ENCODE measurements at places on chromosomes 6 and 20.

GRCh38 chr20:23727016-23727415 is 23.7 kb downstream of the CST1 start:
- no peak for DNase-seq

- no peak for DNase-seq
Observed at GRCh38 chr20:62710886-62711702, 2.5 kb downstream of the NTSR1 start.

DNA sequence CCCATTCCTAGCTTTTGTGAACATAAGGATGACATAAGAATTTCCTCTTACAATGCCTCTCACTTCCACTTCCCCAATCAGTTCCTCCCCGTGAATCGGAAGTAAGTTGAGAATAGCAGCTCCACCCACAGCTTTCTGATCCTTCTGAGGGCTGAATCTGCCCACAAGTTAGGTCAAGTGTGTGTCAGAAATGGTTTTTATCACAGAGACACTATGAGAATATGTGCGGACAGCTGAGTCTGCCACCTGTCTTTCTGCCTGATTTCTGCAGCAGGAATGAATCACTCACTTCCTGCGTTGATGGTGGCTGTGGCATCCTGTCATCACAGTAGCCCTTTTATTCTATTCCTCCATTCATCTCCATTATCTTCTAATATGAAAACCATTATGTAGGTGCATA is 70.2 kb downstream of the RIN2 start:
- no peak for DNase-seq

DNA sequence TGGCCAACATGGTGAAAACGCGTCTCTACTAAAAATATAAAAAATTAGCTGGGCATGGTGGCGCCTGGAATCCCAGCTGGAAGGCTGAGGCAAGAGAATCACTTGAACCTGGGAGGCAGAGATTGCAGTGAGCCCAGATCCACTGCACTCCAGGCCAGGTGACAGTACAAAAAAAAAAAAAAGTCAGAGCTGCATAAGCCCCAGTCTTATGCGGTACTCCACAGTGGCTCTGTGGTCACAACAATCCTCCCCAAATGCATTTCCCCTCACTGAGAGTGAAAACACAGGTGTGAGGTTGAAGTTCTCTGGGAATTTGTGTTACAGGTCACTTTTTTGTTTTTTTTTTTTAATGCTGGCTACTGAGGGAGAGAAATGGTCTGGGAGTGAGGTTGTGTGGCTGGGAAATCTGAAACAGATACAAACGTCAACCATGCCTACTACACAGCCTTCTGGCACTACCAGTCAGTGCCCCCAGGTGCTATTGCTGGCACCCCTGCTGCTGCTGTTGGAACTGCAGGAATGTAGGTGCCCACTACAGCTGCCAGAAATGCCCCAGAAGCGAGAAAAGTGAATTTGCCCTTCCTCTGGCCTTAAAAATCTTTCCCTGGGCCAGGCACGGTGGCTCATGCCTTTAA is 5.7 kb downstream of the MRPS26 start:
- no peak for DNase-seq

GRCh38 chr6:149129371-149130077 is 188.0 kb upstream of the TAB2 start:
- no peak for DNase-seq
